ENCODE measurements at places on chromosomes 1 and 21.

GRCh38 chr1:26827663-26828062 lies 1.2 kb downstream of the ZDHHC18 start:
- DNase-seq, result no peak

DNA sequence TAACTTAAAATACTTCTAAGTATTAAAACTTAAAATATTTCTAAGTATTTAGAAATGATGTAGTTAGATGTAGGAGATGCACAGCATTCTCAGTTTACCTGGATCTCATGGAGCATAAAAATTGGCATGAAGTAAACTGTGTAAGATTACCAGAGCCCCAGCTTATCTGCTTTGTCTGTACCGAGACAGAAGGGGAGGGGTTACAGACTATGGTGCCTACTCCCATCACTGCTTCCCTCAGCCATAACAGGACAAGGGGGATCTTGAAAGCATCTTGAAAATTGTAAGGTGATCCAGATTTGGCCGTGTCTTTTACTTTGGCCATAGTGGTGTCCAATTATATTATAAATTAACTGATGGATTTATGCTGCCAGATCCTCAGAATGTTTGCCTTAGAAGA lies 18.8 kb downstream of the NRDC start:
- no peak for DNase-seq

- no peak for DNase-seq
These were observed 40.6 kb upstream of the MARK1 start for GRCh38 chr1:220487297-220487820.

GRCh38 chr1:42576935-42577334 lies 81.3 kb upstream of the PPIH start:
- no peak for DNase-seq

DNA sequence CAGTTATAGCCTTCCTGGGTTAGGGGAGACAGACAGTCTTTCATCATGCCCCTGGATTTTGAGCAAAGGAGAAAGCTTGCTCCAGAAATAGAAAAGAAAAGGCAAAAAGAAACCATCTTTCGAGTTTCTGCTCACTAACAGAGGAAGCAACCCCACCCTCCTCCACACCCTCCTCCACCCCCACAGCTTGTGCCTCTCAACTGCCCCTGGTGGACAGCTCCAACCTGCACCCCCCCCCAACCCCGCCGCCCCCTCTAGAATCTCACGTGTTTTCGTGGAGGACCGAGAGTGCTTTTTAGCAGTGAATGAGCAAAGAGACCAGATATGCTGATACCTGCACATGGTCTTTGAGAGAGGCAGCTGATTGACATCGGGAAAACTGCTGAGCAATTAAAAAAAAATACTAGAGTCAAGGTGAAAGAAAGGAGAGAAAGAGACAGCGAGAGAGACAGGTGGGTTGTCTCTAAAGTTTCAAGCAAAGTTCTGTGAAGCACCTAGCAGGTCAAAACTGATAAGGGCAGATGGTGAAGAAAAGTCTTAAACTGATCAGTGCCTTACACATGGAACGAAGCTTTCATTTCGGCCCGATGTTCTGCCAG lies 358.3 kb downstream of the KIF26B start:
- DNase-seq, result no peak

DNA sequence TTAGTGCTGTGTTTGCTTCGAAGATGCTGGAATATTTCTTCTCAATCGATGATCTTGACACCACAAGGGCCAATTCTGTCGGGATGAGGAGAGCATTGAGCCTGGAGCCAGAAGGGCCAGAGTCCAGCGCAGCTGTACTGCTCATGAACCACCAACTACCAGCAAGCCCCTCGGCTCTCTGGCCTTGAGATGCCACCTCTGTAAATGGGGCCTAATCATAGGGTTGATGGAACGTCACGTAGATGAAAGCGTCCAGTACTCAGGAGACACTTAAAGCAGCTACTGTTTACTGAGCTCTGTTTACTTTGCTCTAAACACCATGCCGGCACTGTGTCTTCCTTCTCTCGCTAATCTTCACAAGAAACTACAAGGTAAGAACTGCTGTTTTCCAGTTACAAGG lies 26.3 kb downstream of the CCDC185 start:
- no peak for DNase-seq

DNA sequence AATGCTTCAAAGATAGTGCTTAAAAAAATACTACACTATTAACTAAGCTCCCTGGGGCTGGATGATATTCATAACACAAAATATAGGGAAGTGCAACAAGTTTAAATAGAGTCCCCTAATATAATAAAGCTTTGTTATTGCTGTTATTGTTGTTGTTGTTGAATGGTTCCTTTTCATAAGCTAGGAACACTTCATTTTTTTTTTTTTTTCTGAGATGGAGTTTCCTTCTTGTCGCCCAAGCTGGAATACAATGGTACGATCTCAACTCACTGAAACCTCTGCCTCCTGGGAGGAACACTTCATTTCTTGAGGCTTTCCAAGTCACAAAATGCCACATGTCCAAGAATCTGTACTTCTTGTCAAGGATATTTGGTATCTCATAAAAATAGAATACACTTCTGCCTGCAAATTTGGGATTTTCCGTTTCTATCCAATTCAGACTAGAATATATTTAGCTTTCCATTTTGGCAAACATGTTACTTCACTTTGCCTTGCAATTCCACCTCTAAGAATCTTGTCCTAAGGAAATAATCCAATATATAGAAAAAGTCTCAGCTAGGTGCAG lies 21.1 kb downstream of the WDR47 start:
- no peak for DNase-seq

- no peak for DNase-seq
These were observed 25.1 kb upstream of the MYCL start for GRCh38 chr1:39926820-39927219.

DNA sequence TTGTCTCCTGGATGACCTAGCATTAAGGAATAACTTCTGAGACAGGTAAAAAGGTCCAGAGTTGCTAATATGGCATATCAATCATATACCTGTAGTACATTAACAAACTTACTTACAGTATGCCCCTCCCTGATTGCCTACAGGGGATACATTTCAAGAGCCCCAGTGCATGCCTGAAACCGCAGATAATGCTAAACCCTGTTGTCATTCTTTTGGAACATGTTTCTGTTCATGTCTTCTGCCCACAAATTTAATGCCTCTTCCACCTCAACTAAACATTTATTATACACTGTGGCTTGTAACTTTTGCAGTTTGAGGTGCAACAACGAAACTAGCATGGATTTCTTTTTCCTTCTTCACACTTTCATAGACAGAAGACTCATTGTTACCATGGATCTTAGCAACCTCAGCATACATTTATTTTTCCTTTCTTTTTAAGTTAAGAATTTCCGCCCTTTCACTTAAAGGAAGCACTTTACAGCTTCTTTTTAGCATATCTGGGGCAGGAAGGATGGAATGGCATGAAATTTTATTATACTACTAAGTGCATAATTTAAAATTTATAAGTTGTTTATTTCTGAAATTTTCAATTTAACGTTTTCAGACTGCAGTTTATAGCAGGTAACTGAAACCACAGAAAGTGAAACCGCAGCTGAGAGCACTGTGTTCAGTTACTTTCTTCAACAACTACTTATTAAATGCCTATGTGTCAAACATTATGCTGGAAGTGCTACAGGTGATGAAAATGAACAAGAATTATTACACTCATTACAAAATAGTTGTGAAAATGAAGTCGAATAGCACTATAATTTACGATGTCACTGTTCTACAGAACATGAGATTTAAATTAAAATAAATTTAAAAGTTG lies 25.3 kb downstream of the F13B start:
- no peak for DNase-seq

- DNase-seq, result peak; percentile 75
These were observed 61.8 kb upstream of the PTGFRN start for GRCh38 chr1:116847688-116848531.

DNA sequence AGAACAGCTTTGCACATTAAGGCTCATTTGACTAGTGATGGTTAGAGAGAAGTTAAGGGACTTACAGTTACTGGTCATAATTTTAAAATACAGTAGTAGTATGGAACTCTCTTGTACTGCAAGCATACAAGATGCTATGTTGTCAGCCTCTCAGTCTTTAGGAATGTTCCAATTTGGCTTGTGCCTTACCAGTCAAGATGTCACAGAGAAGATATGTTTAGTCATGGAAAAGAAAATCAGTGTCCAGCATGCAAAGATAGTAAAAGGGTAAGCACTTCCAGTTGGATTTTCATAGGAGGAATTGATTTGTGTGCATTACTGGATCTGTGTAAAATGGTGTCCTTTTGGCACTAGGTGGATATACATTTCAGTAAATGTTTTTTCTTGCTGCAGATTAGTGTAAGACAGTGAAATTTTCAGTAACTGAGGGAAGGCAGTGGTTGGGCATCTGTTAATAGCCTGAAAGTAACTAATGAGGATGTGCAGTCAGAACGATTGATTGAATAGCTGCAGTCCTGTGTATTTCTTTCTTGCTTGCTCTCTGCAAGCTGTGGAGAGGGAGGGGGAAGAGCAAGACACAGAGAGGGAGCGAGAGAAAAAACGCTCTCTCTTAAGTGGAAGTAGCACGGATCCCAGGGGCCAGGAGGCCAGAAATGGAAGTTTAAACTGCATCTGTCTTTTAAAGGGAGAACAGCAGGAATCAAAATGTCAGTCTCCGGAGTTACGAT lies 108.2 kb downstream of the CLEC20A start:
- no peak for DNase-seq

DNA sequence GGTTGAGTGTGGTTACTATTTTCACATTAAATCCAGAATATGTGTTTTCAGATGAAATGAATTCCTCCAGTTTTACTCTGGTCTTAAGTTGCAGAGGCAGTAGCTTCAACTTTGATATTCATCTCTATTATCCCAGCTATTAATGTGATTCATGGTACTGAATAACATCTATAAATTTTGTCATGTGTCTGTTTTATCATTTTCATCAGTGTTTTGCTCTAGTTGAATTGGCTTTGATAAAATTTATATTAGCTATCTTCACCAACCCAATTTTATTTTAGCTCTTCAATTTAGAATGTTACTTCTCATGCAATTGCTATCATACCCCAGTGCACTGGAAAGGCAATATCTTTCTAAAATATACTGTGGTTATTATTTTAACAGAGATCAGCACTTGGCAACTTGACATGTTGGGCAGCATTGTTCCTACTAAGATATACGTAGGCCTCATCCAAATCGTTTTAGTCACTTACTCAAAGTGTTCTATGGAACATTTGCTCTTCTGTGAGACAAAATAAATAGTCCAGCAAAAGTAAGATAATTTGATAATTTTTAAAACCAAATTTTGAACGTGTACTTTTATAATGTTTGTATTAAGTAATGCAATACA lies 184.3 kb downstream of the NCAM2 start:
- no peak for DNase-seq

- peak; percentile 7 for DNase-seq
These were observed 525 bp downstream of the AIRE start for GRCh38 chr21:44286086-44286715.

DNA sequence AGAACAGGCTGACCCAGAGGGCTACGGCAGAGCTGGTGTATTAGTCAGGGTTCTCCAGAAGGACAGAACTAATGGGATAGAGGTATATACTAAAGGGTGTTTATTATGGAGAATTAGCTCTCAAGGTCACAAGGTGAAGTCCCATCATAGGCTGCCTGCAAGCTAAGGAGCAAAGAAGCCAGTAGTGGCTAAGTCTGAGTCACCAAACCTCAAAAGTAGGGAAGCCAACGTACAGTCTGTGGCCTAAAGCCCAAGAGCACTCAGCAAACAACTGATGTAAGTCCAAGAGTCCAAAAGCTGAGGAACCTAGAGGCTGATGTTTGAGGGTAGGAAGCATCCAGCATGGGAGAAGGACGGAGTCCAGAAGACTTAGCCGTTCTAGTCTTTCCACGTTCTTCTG lies 179.2 kb downstream of the BACH1 start:
- DNase-seq, result no peak

All from left cardiac atrium (tissue), 4 donors.